ENCODE measurements at places on chromosomes 4 and X.

- DNase-seq, result no peak
Measured at GRCh38 chr4:99483636-99484035, 27.2 kb upstream of the C4orf17 start.

- DNase-seq, result peak; percentile 20
Measured at GRCh38 chr4:142088906-142089305, 452.5 kb downstream of the IL15 start.

GRCh38 chrX:48831136-48831908, 4.1 kb downstream of the PCSK1N start:
- no peak for DNase-seq

DNA sequence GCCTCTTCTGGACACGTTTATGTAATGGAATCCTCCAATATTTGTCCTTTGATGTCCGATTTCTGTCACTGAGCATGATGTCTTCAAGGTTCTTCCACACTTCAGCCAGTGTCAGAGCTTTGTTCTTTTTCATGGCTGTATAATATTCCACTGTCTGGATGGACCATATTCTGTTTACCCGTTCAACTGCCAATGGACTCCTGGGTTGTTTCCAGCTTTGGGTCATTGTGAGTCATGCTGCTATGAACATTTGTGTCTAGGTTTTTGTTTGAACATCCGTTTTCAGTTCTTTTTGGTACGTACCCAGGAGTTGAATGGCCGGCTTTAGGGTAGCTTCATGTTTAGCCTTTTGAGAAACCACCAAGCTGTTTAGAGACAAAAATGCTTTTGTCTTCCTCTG, 93.2 kb downstream of the SHOX start:
- DNase-seq, result no peak

GRCh38 chrX:129449148-129449547, 74.1 kb downstream of the SMARCA1 start:
- DNase-seq, result no peak

GRCh38 chr4:155140889-155141288, 67.5 kb upstream of the NPY2R start:
- no peak for DNase-seq

DNA sequence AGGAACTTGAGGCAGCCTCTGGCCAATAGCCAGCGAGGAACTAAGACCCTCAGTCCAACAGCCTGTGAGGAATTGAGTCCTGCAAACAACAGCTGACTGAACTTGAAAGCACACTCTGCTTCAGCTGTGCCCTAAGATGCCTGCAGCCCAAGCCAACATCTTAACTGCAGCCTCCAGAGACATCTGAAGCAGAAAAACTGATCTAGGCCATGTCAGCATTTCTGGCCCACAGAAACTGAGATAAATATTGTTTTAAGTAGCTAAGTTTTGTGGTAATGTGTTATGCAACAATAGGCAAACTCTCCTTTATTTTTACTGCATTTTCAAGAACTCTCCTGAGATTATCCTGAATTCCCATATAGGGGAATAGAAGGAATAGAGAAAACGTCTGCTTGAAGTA, 24.4 kb upstream of the PIGA start:
- no peak for DNase-seq

DNA sequence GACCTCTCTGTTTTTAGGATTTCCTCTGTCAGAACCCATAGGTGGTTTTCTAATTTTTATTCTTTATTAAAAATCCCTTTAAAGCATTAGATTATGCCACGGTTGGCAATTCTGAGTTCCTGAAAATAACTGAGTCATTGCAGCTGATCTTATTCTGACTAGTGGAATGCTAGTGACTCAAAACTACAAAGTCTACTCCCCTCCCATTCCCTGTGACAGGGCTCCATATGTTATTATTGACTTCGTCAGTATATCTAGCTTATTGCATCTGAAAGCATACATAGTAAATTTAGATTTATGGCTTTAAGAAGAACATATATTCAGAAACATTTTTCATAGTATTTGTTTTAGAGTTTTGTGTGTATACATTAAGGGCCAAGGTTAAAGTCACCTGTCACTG, 38.5 kb downstream of the HERC3 start:
- peak; percentile 26 for DNase-seq

GRCh38 chrX:101337776-101338271, 10.7 kb downstream of the TIMM8A start:
- no peak for DNase-seq

GRCh38 chr4:16226816-16227461, 668 bp upstream of the TAPT1 start:
- no peak for DNase-seq

- DNase-seq, result no peak
Measured at GRCh38 chrX:155023907-155024833, 1.6 kb upstream of the F8 start.

DNA sequence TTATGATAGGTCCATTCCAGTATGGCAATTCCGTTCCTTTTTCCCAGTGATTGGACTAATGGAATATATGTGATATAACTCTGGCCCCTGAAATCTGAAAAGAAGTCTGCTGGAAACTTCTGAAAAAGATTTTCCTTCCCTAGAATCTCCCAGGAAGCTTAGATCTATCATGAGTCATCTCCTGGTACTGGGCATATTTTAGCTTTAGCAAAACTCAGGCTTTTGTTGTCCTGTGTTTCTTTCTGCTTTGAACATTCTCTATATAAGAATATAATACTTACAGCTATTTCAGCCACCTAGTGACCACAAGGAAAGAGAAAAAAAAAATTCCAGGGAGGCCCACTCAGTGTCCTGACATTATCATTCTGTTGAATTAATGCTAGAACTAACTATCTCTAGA, 597.2 kb upstream of the GRIA3 start:
- no peak for DNase-seq

DNA sequence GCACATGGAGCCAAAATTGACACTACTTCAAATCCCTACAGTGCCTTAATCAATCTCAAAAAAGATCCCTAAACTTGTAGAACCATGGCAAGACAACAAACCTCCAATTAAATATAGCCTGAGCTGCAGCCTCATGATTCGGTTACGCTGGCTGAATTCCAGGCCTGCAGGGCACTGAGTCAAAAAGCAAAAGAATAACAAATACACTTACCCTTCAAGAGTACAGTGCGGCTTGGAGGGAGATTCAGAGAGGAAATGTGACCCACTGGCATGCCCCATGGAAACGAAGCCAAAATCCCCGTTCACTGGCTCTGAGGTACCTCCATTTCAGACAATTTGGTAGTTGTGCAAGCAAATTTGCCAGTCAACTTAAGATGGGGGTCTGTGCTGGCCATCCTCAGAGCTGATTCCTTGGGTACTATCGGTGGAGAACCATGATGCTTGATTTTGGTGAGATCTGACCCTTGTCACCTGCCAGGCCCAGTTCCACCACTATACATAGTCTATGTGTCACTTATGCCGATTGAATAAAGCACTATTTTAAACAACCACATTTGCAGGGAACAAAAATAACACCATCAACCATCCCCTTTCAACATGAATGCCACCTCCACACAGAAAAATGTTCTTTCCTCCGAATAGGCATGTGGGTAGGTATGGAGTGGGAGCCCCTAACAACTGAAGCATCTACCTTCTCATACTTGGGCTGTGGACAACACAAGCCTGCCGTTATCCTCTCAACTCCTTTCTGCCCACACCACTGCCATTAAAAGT, 2.1 kb downstream of the C4orf54 start:
- no peak for DNase-seq

DNA sequence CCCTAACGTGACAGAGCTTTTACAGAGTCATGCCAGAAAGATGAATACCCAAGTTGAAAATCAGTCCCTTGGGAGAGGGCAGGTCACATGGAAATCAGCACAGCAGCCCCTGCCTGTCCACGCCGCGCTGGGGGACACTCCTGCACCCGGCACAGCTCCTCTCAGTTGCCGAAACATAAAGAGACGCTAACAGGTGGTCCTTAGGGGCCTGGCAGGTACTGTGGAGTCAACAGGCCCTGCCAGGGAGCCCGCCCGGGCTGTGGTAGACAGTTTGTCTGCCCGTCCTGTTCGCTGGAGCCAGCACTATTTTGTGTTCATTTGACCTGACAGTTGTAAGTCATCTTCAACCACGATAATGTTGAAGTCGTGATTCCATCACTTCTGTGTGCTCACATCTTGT, 30.5 kb downstream of the NELFA start:
- DNase-seq, result no peak

DNA sequence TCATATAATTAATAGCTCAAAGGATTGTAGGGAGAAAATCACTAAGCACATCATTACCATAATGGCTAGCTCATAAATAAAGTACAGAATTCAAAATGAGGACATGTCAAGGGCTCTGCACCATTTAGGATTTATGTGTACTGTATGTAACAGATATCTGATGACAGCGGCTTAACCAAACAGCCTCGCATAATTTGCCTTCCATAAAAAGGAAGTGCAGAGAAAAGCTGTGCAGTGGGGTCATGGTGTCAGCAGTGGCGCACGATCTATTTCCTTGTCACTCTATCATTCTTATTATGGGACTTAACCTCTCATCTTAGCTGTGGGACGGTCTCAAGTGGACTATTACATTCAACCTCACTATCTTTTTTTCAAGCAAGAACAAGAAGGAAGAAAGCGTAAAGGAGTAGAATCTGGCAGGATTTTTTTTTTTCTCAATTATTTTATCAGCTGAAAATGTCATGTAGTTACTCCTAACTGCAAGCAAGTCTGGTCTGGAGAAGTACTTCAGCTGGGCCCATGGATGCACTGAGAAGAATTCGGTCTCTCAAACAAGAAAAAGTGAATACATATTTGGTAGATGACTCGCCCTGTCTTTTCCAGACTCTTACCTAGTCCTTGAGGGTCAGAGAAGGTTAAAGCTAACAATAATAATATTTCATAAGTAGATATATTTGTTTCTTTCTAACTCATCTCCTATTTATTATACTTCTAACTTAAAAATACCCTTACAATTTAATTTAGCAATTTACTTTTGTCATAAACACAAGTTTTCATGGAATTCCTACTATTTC, 94.6 kb downstream of the COX18 start:
- DNase-seq, result no peak

GRCh38 chrX:20402956-20403355, 136.2 kb upstream of the RPS6KA3 start:
- DNase-seq, result no peak

DNA sequence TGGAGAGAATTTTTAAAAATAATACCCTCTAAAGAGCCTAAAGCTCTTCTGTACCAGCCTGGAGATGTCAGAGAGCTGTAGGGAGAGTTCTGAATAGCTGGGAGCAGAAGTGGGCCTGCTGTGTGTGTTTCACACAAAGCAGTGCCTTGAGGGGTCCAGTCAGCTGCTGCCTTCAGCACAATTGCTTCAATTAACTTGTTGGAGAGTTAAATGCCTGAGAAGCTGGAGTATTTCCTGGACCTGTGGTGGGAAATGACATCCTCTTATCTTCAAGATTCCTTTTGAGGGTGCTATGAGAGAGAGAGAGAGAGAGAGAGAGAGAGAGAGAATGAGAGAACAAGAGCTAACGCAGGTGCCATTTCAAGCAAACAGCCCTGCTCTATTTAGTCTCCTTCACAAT, 96.2 kb upstream of the IL1RAPL2 start:
- DNase-seq, result no peak

- no peak for DNase-seq
Measured at GRCh38 chr4:37964734-37965457, 4.7 kb downstream of the PTTG2 start.

GRCh38 chrX:48998391-48998790, 3.7 kb downstream of the GRIPAP1 start:
- no peak for DNase-seq

DNA sequence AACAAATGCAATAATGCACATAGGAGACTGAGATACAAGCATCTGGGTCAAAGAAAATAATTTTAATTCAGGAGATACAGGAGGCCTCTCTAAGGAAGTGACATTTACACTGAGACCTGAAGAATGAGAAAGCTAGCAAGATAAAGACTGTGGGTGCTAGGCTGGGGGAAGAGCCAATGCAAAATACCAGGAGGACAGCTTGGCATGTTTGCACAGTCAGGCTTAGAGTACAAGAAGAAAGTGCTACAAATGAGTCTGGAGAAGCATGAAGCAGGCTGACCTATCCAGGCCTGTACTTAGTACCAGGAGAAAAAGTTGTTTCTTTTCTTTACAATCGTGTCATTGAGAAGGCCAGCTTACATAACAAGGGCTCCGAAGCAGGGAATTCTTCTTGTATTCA, 56.9 kb downstream of the GABRB1 start:
- no peak for DNase-seq

DNA sequence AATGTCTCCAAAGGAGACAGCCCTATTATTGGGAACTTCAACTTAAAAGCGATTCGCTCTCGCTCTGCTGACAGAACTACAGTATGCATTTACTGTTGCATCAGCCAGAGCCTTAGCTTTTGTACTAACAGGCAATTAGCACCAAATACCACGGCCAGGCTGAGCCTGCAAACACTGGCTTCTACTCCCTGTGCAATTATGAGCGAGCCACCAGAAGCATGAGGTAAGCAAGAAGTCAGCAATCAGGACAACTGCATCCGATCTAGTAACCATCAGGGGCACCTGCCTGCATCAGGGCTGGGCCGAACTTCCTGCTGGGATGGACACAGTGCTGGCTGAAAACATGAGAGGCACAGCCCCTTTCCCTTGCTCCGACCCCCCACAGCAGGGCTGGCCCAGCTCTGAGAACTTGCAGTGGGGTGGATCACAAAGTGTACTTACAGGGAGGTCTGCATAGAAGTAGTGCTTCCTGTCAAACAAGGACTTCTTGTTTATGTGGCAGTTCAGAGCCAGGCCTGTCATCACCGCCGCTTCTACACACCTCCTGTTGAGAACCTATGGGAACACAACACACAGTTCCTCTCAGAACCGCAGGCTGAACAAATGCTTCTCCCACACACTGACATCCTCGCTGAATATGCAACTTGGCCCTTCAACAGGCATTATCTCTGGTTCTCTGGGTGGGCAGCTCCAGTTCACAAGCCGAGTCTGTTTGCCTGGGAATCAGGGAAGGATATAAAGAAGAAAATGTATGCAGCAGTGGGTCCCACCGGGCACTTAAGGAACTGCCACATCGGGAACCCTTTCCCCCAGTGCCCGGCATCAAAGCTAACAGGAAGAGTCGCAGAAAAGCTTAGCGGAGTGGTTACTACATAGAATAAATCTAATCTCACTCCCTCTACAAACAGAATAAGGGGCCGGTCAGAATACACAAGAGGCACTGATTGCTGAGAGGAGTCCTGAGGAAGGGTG, 41.5 kb downstream of the GATB start:
- no peak for DNase-seq

DNA sequence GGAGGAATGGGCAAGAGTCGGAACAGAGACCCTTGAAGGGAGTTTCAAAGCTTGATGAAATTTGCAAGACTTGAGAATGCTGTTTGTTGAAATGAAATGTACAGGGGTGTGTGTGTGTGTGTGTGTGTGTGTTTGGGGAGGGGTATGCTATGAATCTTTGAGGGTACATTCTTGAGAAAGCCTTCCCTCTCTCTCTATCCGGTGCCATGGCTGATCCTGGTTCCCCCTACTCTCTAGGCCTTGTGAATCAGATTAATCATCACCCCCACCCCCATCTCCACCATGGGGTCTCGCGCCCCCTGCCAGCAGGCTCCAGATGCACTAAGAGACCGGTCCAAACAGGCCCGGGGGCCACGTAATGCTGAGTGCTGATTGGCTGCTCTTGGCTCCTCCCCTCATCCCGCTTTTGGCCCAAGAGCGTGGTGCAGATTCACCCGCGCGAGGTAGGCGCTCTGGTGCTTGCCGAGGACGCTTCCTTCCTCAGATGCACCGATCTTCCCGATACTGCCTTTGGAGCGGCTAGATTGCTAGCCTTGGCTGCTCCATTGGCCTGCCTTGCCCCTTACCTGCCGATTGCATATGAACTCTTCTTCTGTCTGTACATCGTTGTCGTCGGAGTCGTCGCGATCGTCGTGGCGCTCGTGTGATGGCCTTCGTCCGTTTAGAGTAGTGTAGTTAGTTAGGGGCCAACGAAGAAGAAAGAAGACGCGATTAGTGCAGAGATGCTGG, at the start of gene HTR2C:
Gene HTR2C, plus strand, starts transcription at position 441 of the 729 bp plus-strand sequence. CDS start 142,851 bp downstream, outside the sequence.
- DNase-seq, result no peak

All from fibroblast of skin of left biceps (primary cell).